ENCODE measurements at places on chromosomes 12 and 14.

GRCh38 chr12:22743700-22744099 lies 118.7 kb downstream of the ETNK1 start:
- no peak for DNase-seq

DNA sequence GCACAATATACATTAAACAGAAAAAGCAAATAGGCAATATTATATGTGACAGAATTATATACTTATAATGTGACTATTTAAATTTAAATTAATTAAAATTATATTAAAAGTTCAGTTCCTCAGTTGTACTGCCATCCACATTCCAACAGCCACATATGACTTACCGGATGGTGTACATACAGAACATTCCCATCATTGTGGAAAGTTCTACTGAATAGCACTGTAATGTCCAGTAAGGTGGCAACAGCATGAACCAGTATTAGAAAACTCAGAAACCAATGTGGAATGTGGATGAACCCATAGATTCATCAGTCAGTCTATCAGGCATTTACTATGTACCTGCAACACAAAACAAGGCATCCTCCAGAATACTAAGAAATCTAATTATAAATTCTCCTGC lies 12.4 kb downstream of the ATG14 start:
- DNase-seq = no peak

GRCh38 chr12:109711596-109712461 lies 1.8 kb upstream of the FAM222A start:
- no peak for DNase-seq

DNA sequence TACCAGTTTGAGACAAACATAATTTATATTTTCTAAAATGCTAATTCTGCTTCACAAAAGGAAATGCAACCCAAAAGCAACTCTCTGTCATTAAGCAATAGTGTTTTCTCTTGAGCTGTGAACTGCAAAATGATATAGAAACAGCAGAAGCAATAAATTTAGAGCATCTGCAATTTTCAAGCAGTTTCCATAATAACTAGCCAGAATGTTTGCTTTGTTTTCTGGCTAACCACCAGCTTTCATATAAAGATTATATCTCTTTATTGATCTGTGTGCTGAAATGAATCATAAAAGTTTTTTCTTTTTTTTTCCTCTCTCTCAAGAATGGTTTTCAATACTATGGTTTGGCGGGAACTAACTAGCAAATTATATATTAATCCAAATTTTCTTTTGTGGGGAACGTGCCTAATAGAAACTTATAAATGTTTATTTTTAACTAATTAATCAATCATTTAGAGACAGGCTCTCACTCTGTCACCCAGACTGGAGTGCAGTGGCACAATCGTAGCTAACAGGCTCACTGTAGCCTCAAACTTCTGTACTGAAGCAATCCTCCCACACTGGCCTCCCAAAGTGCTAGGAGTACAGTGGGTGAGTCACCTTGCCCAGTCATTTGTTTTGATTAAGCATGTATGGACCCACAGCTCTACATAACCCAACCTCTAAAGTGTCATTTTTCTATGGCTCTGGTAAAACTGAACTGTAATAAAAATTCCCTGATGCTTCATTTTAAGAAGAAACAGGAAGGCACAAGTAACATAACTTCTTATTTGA lies 830.1 kb upstream of the MGAT4C start:
- no peak for DNase-seq

- no peak for DNase-seq
These were observed 177.9 kb downstream of the APAF1 start for GRCh38 chr12:98823012-98823411.

DNA sequence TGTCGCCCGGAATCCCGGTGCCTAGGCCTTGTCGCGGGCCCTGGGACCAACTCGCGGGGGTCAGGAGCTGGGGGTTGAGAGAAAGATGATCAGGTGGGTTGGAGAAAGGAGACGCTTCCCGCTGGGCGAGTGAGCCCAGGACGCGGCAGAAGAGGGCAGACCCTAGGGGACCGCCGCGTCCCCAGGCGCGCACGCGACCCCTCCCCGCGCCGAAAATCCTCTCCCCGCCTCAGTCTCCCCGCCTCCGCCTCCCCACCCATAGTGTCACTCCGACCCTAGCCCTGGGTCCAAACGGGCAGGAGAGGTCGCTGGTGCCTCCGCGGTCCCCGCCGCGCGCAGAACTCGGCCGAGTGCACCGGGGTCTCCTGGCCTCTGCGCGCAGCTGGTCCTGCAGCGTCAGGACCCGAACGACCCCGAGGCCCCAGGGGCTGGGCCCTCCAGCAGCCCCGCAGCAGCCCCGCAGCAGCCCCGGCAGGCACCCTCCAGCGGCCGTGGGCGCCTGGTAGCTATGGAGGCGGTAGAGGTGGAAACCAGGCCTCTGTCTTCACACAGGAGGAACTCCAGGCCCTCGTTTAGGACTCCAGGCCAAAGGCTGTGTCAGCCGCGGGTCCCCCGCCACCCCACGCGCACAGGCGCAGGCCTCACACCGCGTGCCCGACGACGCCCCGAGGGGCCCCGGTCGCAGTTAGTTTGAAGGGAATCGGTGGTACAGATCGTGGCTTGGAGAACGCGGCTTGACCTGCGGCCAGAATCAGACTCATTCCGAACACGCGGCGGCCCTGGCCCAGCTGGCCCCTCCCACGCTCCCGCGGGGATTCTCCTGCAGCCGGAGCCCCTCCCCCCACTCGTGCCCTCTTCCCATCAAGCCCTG lies 60.1 kb upstream of the EIF5 start:
- DNase-seq = no peak

GRCh38 chr14:26088275-26088674 lies 509.6 kb downstream of the NOVA1 start:
- no peak for DNase-seq

DNA sequence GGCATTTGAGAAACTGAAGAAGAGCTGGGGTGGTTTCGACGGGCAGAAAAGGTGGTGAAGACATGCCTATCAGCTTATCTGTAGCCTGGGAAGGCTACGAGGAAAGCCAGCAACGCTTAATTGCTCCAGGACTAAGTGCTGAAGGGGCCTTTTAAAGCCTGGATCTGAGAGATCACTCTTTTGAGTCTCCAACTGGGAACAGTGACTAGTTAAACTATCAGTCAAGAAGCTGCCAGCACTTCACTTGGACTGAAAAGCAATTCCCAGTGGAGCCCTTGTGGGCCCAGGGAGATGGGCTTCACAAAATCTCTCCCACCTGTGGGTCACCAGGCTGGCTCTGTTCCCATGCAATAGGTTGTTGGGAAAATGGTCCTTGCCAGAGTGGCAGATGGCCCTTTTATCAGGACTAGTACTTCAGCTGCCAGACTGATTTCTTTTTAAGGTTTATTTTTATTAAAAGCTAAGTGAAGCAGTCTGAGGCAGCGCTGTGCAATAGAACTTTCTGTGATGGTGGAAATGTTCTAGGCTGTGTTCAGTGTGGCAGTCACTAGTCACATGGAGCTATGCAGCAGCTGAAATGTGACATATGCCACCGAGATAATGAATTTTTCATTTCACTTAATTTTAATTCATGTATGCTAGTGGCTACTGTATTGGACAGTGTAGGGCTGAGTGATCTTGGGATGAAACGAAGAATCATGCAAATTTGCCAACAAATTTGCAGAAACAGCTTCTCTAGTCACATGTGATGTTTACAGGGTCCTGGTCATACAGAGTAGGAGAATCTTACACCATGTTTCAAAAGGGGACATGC lies 276.8 kb downstream of the PCNX1 start:
- DNase-seq = no peak

DNA sequence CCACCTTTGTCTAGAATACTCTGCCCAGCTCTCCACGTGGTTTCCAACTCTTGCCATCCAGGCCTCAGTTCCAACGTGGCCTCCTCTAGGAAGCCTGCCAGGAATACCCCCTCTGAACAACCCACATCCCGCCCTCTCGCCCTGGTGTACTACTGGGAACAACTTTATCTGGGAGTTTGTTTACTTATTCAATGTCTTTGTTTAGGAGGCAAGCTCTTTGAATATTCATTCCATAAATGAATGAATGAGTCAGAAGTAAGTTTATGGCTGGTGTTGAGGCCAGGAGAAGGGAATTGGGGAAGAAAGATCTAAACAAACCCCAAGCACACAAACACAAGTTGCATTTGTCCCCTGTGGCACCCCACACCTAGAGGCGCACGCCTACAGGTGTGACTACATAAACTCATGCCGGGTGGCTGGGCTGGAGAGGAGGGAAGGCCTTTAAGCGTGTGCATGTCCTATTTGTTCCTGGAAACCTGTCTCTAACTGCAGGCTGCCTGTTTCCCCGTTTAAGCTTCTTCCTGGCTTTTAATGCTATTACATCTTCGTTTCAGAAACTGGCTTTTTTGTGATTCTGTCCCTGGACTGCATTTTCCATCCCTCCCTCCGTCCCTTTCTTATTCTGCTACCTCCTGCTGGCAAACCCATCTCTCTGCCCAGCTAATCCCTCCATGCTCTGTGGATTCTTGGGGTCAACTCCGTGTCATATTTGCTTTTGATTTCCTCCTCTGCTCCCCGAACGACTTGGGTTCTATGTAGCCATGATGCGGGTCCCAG lies 57.9 kb downstream of the FZD10 start:
- no peak for DNase-seq

GRCh38 chr12:94980577-94980976 lies 22.9 kb downstream of the NDUFA12 start:
- no peak for DNase-seq

- DNase-seq = no peak
These were observed 45.4 kb downstream of the KDM2B start for GRCh38 chr12:121535150-121536053.

DNA sequence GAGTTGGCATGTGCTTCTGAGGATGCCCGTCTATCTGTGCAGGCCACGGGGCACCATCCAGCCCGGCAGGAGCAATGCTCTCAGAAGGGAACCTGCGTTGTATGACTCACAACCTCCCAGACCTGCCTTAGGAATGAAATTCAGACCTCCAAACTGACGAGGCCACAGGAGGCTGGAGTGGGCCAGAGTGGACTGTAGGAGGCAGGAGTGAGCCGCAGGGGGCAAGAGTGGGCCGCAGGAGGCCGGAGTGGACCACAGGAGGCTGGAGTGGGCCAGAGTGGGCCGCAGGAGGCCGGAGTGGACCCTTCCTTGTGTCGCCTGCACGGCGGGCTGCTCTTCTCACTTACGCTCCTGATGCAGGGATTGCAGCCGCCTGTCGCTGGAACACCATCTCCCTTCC lies 11.1 kb upstream of the FBRSL1 start:
- no peak for DNase-seq

- no peak for DNase-seq
These were observed 723.8 kb downstream of the BCL11B start for GRCh38 chr14:98548071-98548686.

DNA sequence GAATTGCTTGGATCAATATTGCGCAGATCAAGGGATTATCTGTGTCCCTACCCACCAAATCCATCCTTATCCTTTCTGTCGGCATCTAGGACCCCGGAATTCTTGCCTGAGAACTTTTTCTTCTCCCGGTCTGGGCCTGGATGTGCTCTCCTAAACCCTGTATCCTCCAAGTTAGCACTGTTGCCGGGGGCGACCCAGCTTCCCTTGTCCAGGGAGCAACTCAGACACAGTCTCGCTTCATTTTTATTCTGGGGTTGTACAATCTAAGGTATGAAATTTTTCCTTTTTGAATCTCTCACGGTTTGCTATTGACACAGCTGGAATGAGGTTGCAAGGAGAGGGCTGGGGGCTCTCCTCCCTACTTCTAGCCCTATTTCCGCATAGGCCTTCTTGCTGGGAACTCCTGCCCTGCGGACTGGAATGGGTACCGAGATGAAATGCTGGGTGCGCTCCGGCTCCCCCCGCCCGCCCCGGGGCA lies 403 bp upstream of the PNP start:
- DNase-seq = no peak

DNA sequence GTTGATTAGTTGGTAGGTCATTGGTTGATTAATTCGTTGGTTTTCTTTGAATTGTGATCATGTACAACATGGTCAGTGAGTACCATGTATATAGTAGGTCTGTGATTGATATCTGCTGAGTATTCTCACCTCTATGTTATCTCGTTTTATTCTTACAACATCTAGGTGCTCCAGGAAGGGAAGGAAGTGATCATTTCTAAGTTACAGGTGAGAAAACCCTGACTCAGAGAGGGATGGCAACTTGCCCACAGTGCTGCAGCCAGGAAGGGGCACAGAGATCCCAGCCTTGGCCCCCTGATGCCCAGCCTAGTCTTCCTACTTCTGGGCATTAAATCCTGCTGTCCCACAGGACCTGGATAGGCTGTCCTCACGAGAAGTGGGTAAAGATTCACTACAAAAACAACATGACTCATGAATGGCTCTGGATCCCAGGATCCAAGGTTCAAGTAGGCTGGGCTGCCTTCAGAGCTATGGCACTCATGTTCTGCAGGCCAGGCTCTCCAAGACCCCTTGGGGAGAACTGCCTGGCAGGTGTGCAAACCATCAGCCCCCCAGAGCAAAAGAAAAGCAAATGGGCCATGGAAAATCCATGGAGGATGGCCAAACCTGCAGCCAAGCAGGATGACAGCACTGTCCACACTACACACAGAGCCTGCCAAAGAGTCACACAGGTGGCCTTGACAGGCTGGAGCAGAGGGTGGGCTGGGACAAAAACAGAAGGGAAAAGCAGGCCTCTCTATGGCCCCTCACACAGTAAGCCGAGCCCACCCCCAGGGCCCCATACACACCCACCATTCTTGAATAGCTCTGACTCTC lies 146.2 kb downstream of the BCL11B start:
- no peak for DNase-seq

DNA sequence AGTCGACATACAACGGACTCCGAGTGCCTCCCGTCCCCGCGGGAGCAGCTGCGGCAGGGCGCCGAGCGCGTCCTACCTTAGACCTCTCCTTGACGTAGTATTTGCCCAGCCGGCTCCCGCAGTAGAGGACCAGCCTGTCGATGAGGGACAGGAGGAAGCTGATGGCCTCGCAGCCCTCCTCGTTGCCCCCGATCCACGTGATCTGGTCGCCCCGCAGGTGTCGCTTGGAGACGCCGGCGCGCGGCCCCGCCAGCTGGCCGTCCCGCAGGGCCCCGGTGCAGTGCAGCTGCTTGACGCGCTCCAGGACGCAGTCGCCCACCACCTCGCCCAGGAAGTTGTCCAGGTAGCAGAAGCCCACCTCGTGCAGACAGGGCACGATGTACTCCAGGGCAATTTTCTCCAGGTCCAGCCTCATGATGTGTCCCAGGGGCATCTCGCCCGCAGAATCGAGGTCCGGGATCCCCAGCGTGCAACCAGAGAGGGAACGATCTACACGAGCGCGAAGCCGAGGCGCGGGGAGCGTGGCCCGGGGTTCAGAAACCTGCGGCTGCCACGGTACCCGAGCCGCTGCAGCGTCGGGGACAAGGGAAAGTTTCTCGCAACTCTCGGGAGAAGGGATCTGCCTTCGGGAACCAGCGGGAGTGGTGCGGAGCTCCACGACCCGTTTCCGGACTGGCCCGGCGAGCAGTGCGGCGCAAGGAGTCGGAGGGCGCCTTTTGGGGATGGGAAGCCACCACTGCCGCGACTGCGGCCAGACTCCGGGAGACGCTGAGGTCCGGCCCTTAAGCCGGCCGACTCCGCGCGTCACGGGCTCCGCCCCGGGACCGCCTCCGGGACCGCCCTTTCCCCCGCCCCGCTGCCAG lies at the start of gene EGLN3:
EGLN3 (minus strand) TSS at position 755 of the 863 bp plus-strand sequence; CDS start at position 433, 322 bp downstream.
- no peak for DNase-seq

- DNase-seq = no peak
These were observed 85.7 kb downstream of the AKAP6 start for GRCh38 chr14:32414808-32415255.

All from SW 1271 (cell line).